Neural progenitor cell (in vitro differentiated cells): ENCODE measurements at places on chromosomes 16 and 17. TPM values are rescaled to one million over a fixed set of nuclear protein-coding genes. Genes with fewer than 3 reads are reported as not detected.

DNA sequence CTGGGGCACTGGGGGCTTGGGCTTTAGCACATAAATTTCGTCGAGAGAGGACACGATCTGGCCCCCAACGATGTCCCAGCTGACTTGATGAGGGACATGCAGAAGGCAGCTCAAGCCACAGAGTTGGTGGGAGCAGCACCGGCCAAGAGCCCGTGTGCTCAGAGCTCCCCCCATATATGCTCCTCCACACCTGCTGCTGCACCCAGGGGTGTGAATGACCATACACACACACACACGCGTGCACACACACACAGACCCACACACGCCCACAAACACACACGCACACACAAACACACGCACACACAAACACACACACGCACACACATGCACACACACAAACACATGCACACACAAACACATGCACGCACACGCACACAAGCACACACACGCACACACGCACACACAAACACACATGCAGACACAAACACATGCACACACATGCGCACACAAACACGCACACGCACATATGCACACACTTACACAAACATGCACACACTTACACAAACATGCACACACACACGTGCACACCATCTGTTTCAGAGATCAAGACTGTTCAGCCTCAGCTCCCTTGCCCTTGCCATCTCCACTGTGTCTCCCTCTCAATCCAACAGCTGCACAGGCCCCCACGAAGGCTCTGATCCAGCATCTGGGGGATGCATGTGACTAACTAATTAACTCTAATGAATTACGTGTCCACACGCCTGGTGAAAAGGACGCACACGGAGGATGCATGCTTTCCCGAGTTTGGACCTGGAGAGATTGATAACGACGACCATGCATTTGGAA lies 85.6 kb upstream of the TNRC6C start:
- DNase-seq = no peak
- H3K36me3 ChIP-seq = no peaks in the 10 kb centered on the region
- no peak overlapping the region for H3K4me3 ChIP-seq
- no peaks in the 10 kb centered on the region for H3K27me3 ChIP-seq

GRCh38 chr17:39608142-39608981 lies 642 bp upstream of the NEUROD2 start:
- no peak overlapping the region for H3K27ac ChIP-seq
- no peak for DNase-seq
- H3K27me3 ChIP-seq = peaks cover 100% of the 10 kb centered on the region

DNA sequence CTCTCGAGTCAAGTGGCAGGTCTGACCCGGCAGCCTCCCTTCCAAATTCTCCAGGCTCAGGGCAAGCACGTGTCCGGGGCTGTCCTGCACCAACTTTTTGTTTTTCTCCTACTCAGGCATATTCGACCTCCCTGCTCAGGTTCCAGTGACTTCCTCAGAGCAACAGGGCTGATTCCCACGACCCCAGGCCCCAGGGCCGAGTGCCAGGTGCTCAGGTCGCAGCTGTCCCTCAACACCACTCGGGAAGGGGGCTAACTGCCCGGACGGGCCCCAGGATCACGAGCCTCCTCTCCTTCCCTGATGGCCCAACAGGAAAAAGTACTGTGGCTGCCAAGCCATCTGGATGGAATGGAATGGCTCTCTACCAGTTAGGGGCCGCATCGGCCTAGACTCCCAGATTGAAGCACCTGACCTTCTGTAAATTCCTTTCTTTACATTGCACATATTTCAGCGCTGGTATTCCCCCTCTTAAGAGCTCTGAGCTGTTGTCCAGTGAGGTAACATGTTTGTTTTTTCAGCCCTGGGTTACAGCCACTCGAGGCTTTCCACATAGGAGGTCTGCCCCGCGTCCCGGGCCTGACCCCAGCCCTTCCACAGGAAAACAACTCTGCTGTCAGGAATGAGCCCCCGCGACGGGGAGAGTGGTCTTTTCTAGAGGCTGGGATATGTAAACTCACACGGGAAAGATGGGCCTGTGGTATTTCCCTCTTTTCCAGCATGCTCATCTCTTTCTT lies 25.0 kb downstream of the NXN start:
- no peaks in the 10 kb centered on the region for H3K27me3 ChIP-seq
- H3K27ac ChIP-seq = no peak overlapping the region
- peaks cover 16% of the 10 kb centered on the region for H3K4me1 ChIP-seq
- H3K4me3 ChIP-seq = no peak overlapping the region

DNA sequence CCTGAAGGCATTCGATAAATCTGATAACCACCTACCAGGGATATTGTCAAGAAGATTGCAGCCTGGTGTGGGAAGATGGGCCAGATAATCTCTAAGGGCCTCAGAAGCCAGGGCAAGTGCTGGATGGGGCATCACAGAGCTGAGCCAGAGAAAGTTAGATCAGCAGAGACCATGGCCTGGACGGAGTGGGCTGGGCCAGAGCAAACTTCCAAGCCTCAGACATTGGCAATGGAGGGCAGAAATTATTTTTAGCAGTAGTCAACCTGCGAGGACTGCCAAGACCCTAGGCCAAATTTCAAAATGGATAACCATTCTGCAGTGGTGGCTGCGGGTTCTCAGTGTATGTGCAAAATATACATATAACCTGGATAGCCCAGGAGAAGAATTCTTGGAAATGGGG lies 18.5 kb downstream of the ERCC4 start:
- no peak overlapping the region for H3K4me3 ChIP-seq
- H3K4me1 ChIP-seq = no peaks in the 10 kb centered on the region
- no peak for DNase-seq
- peaks cover 11% of the 10 kb centered on the region for H3K36me3 ChIP-seq
- no peak overlapping the region for H3K27ac ChIP-seq

The CLEC18B gene
- total RNA-seq = 3.4 and 5.0 TPM in 2 replicates

DNA sequence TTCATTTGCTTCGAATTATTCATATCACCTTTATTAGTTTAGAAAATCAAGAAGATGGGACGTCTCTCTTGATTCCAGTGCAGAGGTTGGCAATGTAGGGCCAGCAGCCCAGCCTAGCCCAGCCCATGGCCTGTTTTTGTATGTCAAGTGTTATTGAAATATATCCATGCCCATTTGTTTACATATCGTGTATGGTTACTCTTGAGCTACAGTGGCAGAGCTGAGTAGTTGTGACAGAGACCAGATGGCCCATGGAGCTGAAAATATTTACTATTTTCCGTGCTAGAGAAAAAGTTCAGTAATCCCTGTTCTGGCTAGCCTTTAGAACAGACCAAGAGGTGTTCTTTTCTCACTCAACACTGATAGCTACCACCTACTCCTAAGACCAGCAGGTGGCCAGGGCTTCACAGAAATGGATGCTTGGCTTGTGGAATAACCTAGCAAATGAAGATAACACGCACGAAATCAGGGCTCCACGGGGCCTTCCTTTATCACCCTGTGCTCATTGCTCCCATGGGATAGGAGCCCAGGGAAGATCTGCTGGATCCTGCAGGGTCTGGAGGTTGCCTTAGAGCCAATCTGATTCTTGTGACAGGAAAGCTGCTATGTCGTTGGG lies 123.2 kb upstream of the ANKFN1 start:
- peaks cover 2% of the 10 kb centered on the region for H3K4me1 ChIP-seq
- DNase-seq = no peak
- no peak overlapping the region for H3K27ac ChIP-seq
- H3K4me3 ChIP-seq = no peak overlapping the region
- H3K27me3 ChIP-seq = no peaks in the 10 kb centered on the region
- H3K36me3 ChIP-seq = no peaks in the 10 kb centered on the region

The NDUFAB1 gene
- total RNA-seq = 122 and 131 TPM in 2 replicates

DNA sequence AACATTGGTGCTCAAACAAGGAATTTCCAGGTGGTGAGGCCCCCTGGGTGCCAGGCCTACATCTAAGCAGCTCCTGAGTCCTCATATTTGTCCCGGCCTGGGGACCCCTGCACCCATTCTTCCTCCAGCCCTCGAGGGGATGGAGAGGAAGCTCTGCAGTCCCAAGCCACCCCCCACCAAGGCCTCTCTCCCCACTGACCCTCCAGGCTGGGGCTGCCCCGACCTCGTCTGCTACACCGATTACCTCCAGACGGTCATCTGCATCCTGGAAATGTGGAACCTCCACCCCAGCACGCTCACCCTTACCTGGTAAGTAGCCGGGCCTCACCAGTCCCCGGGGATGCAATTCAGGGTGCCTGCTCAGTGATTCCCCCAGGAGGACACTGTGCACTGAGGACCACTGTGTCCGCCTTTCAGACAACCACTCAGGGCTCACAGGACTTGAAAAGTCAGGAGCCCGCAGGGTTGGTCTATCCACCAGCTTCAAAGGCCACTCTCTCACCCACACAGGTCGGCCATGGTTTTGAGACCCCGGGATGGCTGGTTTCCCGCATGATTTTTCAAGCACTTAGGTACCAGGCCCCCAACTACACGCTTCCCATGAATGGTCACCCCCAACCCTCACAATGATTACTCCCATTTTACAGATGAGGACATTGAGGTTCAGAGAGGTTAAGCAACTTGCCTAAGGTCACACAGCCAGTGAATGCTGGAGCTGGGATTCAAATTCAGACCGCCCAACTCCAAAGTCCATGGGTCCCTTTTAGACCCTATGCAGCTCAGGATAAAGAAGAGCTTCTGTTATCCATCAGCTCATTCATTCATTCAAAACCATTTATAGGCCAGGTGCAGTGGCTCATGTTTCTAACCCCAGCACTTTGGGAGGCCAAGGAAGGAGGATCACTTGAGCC lies 32.4 kb downstream of the IL21R start:
- no peak overlapping the region for H3K27ac ChIP-seq
- H3K27me3 ChIP-seq = no peaks in the 10 kb centered on the region
- H3K4me1 ChIP-seq = no peaks in the 10 kb centered on the region
- no peak overlapping the region for H3K4me3 ChIP-seq
- H3K36me3 ChIP-seq = no peaks in the 10 kb centered on the region
